Trophoblast cell (in vitro differentiated cells and primary cell): ENCODE measurements at places on chromosomes 2 and 18.
A peak's percentile ranks its signal among the peaks of the same experiment; 100 is the strongest.

DNA sequence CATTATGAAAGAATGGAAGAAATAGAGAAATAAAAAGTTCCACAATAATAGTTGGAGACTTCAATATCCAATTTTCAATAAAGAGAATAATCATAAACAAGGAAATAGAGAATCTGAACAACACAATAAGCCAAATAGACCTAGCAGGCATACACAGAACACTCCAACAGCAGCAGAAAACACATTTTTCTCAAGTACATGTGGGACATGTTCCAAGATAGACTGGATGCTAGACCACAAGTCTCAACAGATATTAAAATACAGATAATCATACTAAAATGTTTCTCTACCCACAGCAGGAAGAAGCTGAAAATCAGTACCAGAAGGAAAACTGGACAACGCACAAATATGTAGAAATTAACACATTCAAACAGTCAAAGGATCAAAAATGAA is 113.9 kb downstream of the USP34 start:
- peaks cover 13% of the 10 kb centered on the region for H3K36me3 ChIP-seq
- H3K27me3 ChIP-seq: no peaks in the 10 kb centered on the region
- DNase-seq: no peak
- no peak overlapping the region for H3K27ac ChIP-seq
- no peak overlapping the region for H3K4me3 ChIP-seq

DNA sequence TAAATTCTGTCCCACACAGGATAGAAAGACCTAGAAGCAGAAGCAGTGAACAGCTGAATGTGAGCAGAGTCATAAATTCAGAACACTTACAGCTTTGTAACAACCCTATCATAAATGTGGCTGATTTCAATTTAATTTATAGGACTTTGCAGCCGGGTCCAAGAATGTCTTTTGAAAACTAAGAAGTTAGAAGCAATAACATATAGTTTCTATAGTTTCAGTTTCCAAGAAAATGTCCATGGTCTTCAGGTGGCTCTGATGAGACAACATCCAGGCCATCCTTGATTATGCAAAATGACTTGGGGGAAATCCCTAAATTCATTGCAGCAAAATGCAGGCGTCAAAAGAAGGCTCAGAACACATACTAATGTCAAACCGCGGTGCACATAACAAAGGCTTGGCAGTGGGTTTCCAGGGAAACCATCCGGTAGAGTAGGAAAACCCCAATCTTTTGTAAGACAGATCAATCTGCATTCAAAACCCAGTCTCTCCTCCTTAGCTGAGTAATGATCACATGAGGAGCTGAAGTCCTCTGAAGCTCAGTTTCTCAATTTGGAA is 442.2 kb upstream of the ID2 start:
- no peaks in the 10 kb centered on the region for H3K4me1 ChIP-seq
- DNase-seq: peak; percentile 29
- H3K4me3 ChIP-seq: no peak overlapping the region
- H3K36me3 ChIP-seq: no peaks in the 10 kb centered on the region
- H3K27me3 ChIP-seq: no peaks in the 10 kb centered on the region

DNA sequence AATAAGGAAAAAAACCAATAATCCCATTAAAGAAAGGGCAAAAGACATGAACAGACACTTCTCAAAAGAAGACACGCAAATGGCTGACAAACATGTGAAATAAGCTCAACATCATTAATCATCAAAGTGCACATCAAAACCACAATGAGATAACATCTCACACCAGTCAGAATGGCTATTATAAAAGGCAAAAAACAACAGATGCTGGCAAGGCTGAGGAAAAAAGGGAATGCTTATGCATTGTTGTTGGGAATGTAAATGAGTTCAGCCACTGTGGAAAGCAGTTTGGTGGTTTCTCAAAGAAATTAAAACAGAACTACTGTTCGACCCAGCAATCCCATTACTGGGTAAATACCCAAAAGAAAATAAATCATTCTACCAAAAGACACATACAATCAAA is 285.6 kb downstream of the NR4A2 start:
- H3K36me3 ChIP-seq: no peaks in the 10 kb centered on the region
- DNase-seq: no peak
- H3K27me3 ChIP-seq: no peaks in the 10 kb centered on the region
- no peak overlapping the region for H3K4me3 ChIP-seq
- no peak overlapping the region for H3K27ac ChIP-seq

DNA sequence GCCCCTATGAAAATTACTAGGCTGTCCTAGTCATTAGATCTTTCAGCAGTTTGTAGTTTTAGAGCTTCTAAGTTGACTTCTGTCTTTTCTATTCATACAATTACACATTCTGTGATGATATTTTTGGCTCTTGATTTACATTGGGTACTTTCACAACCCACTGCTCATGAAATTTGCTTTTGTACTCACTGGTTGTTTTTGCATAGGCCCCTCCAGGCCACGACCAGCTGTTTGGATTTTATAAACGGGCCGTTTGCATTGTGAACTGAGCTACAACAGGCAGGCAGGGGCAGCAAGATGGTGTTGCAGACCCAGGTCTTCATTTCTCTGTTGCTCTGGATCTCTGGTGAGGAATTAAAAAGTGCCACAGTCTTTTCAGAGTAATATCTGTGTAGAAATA is 193.8 kb downstream of the RPIA start:
- H3K27ac ChIP-seq: no peak overlapping the region
- no peak for DNase-seq
- no peaks in the 10 kb centered on the region for H3K4me1 ChIP-seq
- H3K27me3 ChIP-seq: no peaks in the 10 kb centered on the region

DNA sequence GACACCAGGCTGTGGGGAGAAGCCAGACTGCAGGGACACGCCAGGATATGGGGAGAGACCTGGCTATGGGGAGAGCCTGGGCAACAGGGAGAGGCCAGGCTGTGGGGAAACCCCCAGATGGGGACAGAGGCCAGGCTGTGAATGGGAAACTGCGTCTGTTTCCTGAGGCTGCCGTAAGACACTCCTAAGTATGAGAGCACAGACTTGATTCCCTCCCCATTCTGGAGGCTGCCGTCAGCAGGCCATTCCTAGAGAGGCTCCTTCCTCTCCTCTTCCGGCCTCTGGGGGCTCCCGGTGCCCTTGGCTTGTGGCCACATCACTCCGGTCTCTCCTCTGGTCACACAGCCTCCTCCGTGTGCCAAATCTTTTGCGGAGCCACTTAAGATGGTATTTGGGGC is 32.3 kb downstream of the ADI1 start:
- peaks cover 7% of the 10 kb centered on the region for H3K36me3 ChIP-seq
- no peak for DNase-seq
- no peaks in the 10 kb centered on the region for H3K27me3 ChIP-seq

- no peaks in the 10 kb centered on the region for H3K36me3 ChIP-seq
- no peak overlapping the region for H3K27ac ChIP-seq
- no peaks in the 10 kb centered on the region for H3K27me3 ChIP-seq
- no peak for DNase-seq
These were observed 29.7 kb downstream of the DGKD start for GRCh38 chr2:233384015-233384414.

GRCh38 chr2:44210362-44210761 is 41.7 kb downstream of the PPM1B start:
- no peak overlapping the region for H3K27ac ChIP-seq
- no peaks in the 10 kb centered on the region for H3K4me1 ChIP-seq
- H3K27me3 ChIP-seq: no peaks in the 10 kb centered on the region
- no peak overlapping the region for H3K4me3 ChIP-seq
- peaks cover 9% of the 10 kb centered on the region for H3K36me3 ChIP-seq

DNA sequence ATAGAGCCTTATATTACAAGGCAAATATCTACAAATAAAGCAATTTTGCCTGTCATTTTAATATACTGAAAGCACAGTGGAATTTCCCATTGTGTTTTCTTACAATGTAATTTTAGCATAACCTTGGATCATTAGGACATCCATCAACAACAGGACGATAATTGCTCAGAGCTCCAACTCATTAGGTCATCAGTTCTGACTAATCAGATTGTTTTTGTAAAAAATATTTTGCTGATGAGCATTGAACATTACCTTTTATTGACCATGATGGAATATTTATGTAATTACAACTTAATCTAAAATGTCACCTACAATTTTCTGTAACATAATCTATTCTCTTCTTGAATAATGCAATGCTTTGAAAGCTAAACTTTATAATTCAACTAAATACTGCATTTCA is 215.3 kb upstream of the DSEL start:
- H3K27ac ChIP-seq: no peak overlapping the region
- no peak overlapping the region for H3K4me3 ChIP-seq
- no peaks in the 10 kb centered on the region for H3K27me3 ChIP-seq
- H3K36me3 ChIP-seq: no peaks in the 10 kb centered on the region
- no peak for DNase-seq

- H3K27me3 ChIP-seq: no peaks in the 10 kb centered on the region
- no peak for DNase-seq
- H3K4me3 ChIP-seq: no peak overlapping the region
- no peak overlapping the region for H3K27ac ChIP-seq
These were observed 122.2 kb downstream of the TANC1 start for GRCh38 chr2:159090514-159091201.

- H3K27ac ChIP-seq: no peak overlapping the region
- H3K36me3 ChIP-seq: no peaks in the 10 kb centered on the region
- H3K27me3 ChIP-seq: no peaks in the 10 kb centered on the region
- H3K4me1 ChIP-seq: no peaks in the 10 kb centered on the region
- no peak for DNase-seq
- H3K4me3 ChIP-seq: no peak overlapping the region
These were observed 279.2 kb downstream of the CLIP4 start for GRCh38 chr2:29394311-29394980.

DNA sequence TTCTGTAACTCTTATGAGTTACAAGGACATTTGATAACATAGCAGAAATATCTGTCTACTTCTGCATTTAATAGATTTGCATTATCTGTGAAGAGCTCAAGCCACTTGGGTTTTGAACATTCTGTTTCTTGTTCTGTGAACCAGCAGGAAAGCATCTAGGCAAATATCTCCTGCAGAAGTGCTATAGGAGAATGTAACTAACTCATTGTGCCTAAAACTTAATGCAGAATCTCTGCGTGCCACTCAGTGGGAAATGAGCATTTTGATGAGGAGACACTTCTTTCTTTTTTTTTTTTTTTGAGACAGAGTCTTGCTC is 63.5 kb downstream of the MYOM1 start:
- no peak for DNase-seq
- H3K4me1 ChIP-seq: no peaks in the 10 kb centered on the region
- no peak overlapping the region for H3K4me3 ChIP-seq

DNA sequence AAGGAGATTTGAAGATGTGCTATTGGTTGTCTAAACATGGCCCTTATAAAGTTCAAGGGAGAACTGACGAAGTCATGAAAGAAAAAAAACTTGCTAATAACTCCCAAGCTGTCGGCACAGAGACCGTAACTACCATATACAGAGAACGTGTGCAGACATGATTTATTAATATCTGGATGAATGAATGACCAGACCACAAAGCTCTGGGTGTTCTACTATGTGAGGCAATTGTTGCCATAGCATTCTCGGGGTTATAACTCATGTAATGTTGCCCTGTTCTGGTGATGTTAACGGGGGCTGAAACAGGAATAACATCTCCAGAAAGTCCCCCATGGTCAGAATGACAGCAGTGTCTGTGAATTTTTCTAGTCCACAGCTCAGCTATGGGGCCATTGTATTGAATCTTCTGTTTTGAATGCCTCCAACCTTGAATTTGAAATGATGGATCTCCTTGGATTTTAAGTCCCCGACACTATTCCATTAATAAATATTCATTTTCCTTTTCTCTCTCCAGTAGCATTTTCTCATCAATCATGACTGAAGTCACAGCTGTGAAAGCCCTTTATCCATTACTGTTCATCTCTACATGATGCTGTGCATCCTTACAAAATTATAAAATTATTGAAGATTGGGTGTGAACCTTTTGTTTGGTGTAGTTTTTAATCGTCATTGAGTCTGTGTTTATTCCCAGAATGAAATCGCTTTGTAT is 483.4 kb upstream of the KLHL29 start:
- H3K4me3 ChIP-seq: no peak overlapping the region
- no peaks in the 10 kb centered on the region for H3K36me3 ChIP-seq
- H3K4me1 ChIP-seq: no peaks in the 10 kb centered on the region
- no peaks in the 10 kb centered on the region for H3K27me3 ChIP-seq
- no peak for DNase-seq
- H3K27ac ChIP-seq: no peak overlapping the region

DNA sequence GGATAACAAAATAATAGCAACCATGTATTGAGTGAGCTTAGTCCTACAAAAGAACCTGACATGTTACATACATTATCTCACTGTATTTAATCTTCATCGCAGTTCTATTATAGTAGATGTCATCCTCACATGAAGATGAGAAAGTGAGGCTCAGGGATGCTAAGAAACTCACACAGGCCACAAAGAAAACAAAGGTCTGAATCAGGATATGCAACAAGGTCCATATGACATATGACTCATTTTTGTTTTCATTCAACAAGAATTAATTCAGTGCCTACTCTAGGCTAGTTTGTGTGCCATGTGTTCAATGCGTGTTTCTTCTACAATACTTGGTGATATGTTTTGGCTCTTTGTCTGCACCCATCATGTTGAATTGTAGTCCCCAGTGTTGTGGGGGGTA is 219.7 kb upstream of the EPHA4 start:
- no peaks in the 10 kb centered on the region for H3K36me3 ChIP-seq
- peaks cover 10% of the 10 kb centered on the region for H3K4me1 ChIP-seq
- no peak overlapping the region for H3K4me3 ChIP-seq
- no peaks in the 10 kb centered on the region for H3K27me3 ChIP-seq

DNA sequence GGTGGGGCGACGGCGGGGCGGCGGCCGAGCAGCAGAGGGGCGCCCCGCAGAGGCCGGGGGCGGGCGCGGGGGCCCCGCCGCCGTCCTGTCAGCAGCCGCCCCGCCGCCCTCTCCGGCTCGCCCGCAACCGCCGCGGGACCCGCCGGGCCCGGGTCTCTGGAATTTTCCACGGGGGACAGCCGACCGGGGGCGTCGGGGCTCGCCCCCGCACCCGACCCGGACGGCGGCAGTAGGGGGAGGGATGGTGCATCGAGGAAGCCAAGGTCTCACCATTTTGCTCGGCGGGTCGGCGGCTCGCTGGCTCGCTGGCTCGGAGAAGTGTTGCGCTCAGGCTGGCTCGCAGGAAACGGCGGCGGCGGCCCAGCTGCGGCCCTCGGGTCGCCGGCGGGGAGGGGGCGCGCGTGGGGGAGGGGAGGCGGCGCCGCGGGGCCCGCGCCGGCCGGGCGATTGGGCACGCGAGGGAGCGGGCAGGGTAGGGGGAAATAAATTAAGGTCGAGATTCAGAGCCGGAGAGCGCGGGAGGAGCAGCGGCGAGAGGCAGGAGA is 405 bp downstream of the PPP3R1 start:
- H3K36me3 ChIP-seq: no peaks in the 10 kb centered on the region
- H3K4me1 ChIP-seq: peaks cover 5% of the 10 kb centered on the region
- H3K27ac ChIP-seq: peak overlapping the region; percentile 90
- peak; percentile 42 for DNase-seq
- peak overlapping the region; percentile 93 for H3K4me3 ChIP-seq
